ENCODE measurements at places on chromosomes 13 and 19.

- ATAC-seq: no peak
Observed at GRCh38 chr13:53017433-53017970, 11.1 kb upstream of the OLFM4 start.

DNA sequence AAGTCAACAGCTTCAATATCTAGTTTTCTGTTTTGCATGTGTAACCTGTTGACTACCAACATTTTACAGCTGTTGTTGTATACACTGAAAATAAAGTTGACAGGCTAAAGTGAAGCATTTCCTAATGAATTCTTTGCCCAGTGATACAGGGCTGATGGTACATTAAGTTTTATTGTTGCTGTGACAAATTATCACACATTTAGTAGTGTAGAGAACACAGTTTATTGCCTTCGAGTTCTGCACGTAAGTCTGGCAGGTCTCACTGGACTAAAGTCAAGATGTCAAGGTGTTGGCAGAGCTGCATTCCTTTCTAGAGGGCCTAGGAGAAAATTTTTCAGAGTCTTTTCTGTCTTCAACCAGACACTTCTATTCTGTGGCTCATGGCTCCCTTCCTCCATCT is 184.2 kb downstream of the SLITRK6 start:
- ATAC-seq: no peak

GRCh38 chr19:42246922-42247639 is 4.7 kb upstream of the GSK3A start:
- no peak for ATAC-seq

GRCh38 chr13:25042151-25042865 is 53.6 kb upstream of the PABPC3 start:
- no peak for ATAC-seq

DNA sequence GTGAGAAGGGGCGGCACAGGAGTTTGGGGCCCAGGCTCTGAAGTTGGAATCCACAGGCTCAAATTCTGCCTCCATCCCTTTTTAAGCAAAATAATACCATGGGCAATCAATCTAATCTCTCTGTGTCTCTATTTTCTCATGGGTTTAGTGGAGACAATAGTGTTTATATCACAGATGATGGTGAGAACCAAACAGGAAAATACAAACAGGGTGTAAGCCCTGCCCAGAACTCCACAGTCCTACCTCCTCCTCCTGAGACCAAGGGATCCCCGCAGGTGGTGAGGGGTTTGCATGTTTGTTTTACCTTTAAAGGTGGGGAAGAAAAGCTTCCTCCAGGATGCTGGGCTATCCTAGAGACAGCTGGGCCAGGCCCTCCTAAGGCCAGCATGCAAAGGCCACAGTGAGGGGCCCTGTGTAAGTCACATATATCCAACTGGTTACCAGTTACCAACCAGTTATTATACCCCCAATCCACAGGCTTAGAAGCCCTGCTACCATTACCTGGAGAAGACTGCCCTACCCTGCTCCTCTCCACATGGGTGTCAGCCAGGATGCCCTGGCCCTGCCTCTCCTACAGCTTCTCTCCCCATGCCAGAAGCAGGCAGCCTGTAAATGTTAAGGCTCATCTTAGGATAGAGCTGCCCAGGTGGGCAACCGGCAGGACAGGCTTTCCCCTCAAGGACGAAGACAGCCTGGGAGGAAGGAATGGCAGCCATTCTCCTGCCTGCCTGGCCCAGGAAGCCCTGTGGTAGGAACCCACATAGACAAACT is 658.4 kb downstream of the UQCRFS1 start:
- no peak for ATAC-seq

DNA sequence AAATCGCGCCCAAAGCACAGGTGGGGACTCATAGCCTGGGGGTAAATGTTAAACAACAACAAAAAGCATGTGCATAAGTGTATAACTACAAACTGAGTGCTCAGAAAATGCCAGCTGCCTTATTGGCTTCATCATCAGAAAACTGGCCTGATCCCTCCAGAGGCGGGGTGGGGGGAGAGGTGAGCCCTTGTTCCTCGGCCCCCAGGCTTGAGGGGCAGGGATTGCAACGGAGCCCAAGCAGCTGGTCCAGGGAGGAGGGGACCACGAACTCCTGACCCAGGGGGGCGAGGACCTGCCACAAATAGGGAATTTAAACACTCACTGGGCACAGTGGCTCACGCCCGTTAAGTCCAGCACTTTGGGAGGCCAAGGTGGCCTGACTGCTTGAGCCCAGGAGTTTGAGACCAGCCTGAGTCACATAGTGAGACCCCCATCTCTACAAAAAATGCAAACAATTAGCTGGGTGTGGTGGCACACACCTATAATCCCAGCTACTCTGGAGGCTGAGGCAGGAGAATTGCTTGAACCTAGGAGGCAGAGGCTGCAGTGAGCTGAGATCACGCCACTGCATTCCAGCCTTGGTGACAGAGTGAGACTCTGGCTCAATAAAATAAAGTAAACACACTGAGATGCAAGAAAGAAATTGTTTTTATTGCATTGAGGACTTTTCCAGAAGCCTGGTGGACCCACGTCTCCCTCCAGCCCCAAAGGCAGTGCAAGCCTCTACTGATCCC is 8.7 kb downstream of the SIRT6 start:
- ATAC-seq: no peak

DNA sequence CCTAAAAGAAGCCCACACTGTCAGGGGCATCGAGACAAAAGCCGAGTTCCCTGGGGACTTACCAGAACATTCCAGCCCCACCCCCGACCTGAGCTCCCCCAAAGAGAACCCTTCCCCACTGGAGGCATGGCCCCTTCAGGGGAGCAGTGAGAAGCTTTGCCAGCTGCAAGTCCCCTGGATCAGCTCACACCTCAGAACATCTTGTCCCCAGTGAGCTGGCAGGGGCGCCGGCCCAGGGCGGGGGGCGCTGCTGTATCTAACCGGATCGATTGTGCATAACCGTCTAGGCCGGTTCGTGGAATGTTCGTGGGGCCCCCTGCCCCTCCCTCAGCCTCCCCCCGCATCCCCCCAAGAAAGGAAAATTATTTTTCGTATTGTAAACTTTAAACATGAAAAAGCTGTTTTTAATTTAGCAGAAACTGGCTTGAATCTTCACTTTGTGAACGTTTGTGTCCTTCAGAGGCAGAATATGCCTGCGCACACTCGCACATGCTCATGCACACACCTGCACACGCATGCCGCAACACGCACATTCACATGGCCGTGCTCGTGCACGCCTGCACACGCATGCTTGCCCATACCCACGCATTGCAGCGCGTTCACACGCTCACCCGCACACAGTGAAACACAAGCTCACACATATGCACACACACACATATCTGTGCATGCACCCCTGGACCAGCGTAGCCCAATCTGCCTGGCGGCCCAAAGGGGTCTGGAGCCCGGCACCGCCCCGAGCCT is 12.0 kb upstream of the CRTC1 start:
- ATAC-seq: peak; percentile 7

DNA sequence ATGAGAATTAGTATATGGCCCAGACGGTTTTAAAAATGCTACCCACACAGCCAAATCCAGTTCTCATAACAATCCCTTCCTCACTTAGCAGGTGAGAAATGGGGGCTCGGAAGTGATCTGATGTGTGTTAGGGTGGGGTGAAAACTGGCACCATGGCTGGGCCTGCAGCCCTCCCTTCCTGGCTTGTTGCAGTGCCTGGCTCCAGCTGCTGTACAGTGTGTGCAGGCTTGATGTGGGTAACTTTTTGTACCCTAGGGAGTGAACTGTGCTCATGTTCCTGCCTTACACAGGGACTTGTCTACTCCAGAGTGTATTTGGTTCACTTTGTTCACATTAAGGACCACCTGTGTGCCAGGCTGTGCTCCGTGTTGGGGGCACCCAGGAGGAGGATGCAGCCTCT is 177.2 kb downstream of the LMO7 start:
- no peak for ATAC-seq

GRCh38 chr19:31725051-31725450 is 375.8 kb upstream of the TSHZ3 start:
- no peak for ATAC-seq

All from esophagus mucosa (tissue), 1 donor.